ENCODE measurements at places on chromosomes 16 and 17.
A peak's percentile ranks its signal among the peaks of the same experiment; 100 is the strongest.

- peak within 1 kb of the TSS; percentile 94 for H3K27ac ChIP-seq
- H3K27me3 ChIP-seq: no peaks in the 10 kb centered on the region
- peaks cover 48% of the 10 kb centered on the region for H3K4me1 ChIP-seq
- DNase-seq: no peak
- peak within 1 kb of the TSS; percentile 94 for H3K4me3 ChIP-seq
Measured at GRCh38 chr16:66935314-66936011, at the start of gene CES2. TSS of gene CES2 (plus strand) at chr16:66935516. CDS start at chr16:66935636, 120 bp downstream.

DNA sequence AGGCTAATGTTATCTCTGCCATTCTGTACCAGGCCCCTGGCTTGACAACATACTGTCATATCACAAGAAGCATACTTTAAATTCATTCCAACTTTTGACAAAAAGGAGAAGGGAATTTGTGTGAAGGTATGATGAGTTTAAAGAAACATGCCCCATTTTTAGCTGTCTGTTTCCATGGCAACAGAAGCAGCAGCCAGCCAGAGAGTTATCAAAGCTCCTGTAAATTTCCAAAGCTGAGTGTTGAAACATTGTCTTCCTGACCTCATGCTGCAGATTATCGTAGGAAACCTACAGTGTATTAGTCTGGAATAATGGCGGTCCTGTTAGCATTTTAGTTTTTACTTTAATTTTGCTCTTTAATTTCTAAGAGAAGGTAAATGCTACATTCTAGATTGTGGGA is 124.9 kb downstream of the MRTFB start:
- H3K27me3 ChIP-seq: no peaks in the 10 kb centered on the region
- no peak for DNase-seq
- H3K4me1 ChIP-seq: peaks cover 28% of the 10 kb centered on the region

GRCh38 chr17:32909787-32910369 is 18.1 kb upstream of the TMEM98 start:
- peaks cover 48% of the 10 kb centered on the region for H3K4me1 ChIP-seq
- H3K4me3 ChIP-seq: no peak overlapping the region
- H3K36me3 ChIP-seq: peaks cover 3% of the 10 kb centered on the region
- peak; percentile 57 for DNase-seq
- no peaks in the 10 kb centered on the region for H3K27me3 ChIP-seq

DNA sequence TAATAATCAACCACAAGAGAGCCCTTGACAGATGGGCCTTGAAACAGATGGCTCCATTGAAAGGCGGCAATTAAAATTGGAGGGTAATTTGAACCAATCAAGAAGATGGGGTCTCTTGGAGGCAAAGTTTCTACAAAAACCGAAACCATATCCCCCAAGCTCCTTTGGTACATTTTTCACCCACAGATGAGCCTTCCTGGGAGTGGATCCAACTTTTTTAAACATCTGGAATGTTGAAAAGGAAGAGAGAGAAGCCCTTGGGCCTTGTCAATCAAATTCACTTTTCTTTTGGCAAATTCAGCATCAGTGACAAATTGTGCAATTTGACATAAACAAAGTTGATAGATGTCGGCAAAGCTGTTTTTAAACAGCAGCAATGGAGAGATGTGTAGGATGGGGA is 13.2 kb upstream of the NUP93 start:
- DNase-seq: no peak
- no peak overlapping the region for H3K27ac ChIP-seq
- no peaks in the 10 kb centered on the region for H3K36me3 ChIP-seq
- no peak overlapping the region for H3K4me3 ChIP-seq

- peaks cover 12% of the 10 kb centered on the region for H3K36me3 ChIP-seq
- DNase-seq: no peak
- no peaks in the 10 kb centered on the region for H3K27me3 ChIP-seq
- no peak overlapping the region for H3K27ac ChIP-seq
Measured at GRCh38 chr17:35094902-35095301, 24.8 kb downstream of the RAD51D start.

DNA sequence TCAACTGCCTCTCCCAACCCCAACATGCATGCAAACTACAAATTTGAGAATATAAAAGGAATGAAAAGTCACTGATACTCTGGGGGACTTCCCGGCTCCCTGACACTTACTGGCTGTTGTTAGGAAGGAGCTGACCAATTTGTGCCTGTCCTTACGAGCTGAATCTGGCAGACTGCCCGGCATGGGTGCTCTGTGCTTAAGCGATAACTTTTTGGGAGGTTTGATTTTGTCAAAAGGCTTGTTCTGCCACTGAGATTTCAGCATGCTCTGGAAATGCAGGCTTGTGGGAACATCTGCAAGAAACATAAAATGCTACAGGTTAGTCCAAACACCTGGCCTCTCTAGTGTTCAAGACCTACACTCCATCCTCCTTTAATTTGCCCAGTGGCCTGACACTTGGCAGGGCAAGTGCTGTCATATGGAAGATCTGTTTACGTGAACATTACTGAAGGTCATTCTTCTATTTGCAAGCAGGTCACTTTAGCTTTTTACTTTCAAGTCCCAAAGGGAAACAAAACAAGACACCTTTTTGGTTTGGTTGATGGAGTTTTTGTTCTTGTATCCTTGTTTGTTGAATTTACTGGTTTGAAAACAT is 40.6 kb downstream of the STH start:
- no peak for DNase-seq
- peaks cover 21% of the 10 kb centered on the region for H3K4me1 ChIP-seq
- H3K36me3 ChIP-seq: peaks cover 76% of the 10 kb centered on the region
- no peak overlapping the region for H3K4me3 ChIP-seq
- H3K27me3 ChIP-seq: no peaks in the 10 kb centered on the region

DNA sequence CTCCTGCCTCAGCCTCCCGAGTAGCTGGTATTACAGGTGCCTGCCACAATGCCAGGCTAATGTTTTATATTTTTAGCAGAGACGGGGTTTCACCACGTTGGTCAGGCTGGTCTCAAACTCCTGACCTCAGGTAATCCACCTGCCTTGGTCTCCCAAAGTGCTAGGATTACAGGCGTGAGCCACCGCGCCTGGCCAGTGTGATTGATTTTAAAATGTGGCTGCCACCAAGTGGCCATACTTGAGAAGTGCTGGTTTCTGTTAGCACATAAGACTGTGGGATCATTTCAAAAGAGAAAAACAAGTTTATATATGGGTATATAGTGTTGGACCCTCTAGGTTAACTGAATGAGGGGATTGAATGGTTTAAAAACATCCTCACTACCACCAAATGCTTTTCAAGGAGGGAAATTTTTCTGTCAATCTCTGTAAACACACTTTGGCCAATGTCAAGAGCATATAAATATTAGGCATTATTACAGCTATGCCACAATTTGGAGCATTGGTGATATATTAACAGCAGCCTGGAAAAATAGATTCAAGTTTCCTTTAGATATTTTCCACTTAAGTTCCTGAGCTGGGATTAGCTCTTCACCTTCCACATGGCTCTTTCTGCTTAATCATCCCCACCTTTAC is 13.5 kb upstream of the DHRS13 start:
- peaks cover 9% of the 10 kb centered on the region for H3K4me1 ChIP-seq
- no peak for DNase-seq
- no peak overlapping the region for H3K4me3 ChIP-seq
- peaks cover 87% of the 10 kb centered on the region for H3K36me3 ChIP-seq
- peak overlapping the region; percentile 35 for H3K27ac ChIP-seq
- H3K27me3 ChIP-seq: no peaks in the 10 kb centered on the region

DNA sequence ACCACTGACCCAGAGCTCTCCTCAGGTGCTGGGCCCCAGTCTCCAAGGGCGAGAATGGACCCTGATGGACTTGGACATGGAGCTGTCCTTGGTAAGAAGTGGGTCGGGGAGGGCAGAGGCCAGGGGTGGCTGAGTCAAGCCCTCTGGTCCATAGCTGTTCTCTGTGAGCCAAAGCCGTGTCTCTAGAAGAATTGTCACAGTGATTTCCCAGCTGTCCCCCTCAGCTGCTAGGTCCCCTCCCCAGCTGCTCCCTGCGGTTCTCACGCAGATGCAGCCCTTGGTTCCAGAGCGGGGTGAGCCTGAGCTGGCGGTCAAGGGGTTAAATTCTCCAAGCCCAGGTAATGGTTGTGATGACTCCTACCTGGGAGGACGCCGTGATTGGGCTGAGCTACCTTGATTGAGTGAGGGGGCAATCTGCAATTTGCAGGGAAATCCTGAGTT is 1.3 kb upstream of the NOL3 start:
- H3K36me3 ChIP-seq: peaks cover 30% of the 10 kb centered on the region
- DNase-seq: no peak
- H3K4me3 ChIP-seq: peak overlapping the region; percentile 26
- peaks cover 25% of the 10 kb centered on the region for H3K27me3 ChIP-seq

GRCh38 chr16:88286301-88286923 is 96.3 kb upstream of the ZNF469 start:
- H3K27ac ChIP-seq: no peak overlapping the region
- no peak for DNase-seq
- no peaks in the 10 kb centered on the region for H3K27me3 ChIP-seq
- no peaks in the 10 kb centered on the region for H3K36me3 ChIP-seq
- H3K4me3 ChIP-seq: no peak overlapping the region

DNA sequence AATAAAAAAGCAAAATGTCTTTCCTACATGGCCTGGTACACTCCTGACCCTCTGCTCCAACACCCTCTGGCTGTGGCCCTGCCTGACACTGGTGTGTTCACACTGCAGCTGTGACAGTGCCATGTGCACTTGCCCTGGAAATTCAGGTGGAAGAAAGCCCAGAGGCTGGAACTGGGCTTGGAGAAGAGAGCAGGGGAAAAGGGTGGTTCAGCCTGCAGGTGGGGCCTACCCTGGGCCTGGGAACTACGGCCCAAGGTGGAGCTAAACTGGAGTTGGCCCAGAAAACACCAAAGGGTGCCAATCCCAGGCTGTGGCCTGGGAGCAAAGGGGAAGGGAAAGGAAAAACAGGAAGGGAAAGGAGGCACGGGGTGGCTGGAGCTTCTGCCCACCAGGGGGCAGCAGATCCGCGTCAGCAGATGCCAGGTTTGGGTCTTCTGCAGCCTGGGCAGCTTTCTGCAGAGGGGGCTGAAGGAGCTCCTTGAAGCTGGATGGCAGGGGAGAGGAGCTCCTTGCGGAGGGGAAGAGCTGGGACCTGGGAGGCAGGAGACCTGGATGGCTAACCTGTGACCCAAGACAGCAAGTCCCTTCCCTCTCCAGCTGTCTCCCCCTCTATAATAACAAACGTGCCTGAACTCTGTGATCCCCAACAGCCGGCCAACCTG is 15.4 kb upstream of the CTCF start:
- peaks cover 28% of the 10 kb centered on the region for H3K4me1 ChIP-seq
- peak; percentile 62 for DNase-seq
- peak overlapping the region; percentile 81 for H3K27ac ChIP-seq
- no peaks in the 10 kb centered on the region for H3K27me3 ChIP-seq
- peaks cover 24% of the 10 kb centered on the region for H3K36me3 ChIP-seq

- no peak overlapping the region for H3K27ac ChIP-seq
- H3K4me1 ChIP-seq: peaks cover 11% of the 10 kb centered on the region
- no peak for DNase-seq
- peaks cover 9% of the 10 kb centered on the region for H3K27me3 ChIP-seq
- H3K4me3 ChIP-seq: peak overlapping the region; percentile 83
- H3K36me3 ChIP-seq: peaks cover 10% of the 10 kb centered on the region
Measured at GRCh38 chr16:28621481-28622155, 11.8 kb upstream of the SULT1A1 start.

- H3K4me3 ChIP-seq: no peak overlapping the region
- no peak overlapping the region for H3K27ac ChIP-seq
- no peak for DNase-seq
- H3K36me3 ChIP-seq: no peaks in the 10 kb centered on the region
- H3K27me3 ChIP-seq: peaks cover 57% of the 10 kb centered on the region
Measured at GRCh38 chr17:34154961-34155730, 99.9 kb upstream of the CCL2 start.

GRCh38 chr16:78800523-78800922 is 701.1 kb downstream of the WWOX start:
- H3K4me3 ChIP-seq: no peak overlapping the region
- no peaks in the 10 kb centered on the region for H3K36me3 ChIP-seq
- no peak for DNase-seq
- H3K27me3 ChIP-seq: peaks cover 1% of the 10 kb centered on the region
